ENCODE measurements at places on chromosomes 4 and X.

DNA sequence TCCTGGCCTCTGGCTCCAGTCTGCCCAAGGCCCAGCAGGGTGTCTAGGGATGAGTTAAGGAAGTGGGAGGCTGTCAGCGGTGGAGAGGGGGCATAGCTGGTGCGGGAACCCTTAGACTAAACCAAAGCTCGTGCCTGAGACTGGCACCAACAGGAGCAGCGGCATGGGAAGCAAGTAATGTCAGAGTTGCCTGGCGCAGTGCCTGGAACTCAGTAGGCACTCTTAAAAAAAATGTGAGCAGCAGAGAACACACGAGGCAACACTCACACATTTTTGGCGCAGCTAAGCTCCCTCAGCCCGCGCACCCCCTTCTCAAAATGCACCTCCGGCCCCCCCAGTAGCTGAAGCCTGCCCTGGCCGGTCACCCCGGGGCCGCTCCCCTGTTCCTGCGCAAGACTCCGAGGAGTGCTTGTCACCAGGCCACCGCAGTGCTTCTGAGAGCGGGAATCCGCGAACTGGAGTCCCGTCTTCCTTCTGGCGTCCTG lies 583 bp downstream of the GABRE start:
- DNase-seq: no peak

DNA sequence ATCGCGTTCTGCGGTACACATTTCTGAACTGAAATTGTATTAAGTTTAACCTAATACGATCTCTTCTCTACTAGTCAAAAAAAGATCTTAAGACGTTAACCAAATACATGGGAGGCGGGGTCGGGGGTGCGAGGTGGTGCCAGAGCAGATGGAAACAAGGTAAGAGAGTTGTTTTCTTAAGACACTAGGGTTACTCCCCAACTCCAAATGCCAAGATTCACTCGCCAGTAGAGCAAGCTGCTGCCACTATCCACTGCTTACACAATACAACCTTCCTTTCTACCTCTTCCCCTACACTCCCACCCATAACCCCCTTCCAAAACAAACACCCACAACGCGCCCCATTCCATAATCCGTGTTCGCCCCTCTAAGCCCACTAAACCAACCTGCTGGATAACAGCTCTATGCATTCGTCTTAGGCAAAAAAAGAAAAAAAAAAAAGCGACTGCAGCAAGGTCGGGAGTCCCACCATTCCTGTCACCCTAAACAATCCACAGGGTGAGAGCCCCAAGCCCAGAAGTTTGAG lies 1.3 kb downstream of the LCORL start:
- no peak for DNase-seq

DNA sequence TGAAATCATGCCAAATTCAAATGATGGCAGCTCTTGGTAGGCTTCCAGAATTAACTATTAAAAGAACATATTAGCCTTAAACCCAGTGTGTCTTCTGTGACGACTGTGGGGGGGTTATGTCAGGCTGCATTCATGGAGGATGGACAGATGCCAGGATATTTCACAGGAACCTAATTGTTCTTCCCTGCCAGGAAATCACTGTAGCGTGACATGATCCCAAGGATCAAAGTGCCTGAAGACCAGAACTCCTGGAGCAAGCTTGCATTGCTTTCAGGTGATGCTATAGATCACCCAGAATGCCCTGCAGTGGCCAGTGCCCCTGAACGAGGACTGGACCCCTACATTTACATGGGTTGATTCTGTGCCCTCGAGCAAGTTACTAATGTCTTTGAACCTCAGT lies 1093.0 kb upstream of the TENM3 start:
- DNase-seq: no peak

- DNase-seq: no peak
Measured at GRCh38 chr4:126708716-126709115, 924.0 kb upstream of the INTU start.

DNA sequence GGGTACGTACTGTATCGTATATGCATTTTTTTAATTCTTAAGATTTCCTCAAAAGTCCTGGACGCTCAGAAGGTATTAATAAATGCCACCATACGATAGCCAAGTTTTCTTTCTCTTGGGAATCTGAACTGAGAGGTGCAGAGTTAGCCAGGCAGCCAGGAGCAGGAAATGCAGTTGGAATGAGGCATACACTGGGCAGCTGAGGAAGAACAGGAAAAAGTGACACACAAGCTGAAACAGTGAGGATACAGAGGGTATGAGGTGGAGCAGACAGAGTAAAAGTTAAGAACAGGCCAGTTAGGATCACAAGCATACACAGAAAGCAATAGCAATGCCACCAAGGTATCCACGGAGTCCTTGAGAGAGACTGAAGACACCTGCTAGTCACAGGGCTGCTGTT lies 13.4 kb downstream of the UFSP2 start:
- no peak for DNase-seq

DNA sequence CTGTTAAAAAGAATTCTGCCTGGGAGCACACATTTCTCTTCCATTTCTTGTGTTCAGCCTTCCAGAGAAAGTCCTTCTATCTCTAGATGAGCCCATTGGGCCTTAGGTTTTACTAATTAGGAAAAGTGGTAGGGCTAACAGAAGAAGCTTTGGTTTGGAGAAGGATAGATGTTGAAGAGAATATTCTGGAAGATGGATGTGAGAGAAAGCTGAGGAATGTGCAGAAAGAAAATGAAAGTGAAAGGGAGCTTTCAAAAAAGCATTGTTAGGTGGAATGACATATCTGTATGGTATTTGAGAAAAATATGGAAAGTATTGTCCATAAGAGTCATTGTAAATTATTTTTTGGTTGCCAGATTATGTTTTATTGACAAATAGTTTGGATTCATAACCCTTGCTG lies 474.8 kb upstream of the SLIT2 start:
- DNase-seq: no peak

DNA sequence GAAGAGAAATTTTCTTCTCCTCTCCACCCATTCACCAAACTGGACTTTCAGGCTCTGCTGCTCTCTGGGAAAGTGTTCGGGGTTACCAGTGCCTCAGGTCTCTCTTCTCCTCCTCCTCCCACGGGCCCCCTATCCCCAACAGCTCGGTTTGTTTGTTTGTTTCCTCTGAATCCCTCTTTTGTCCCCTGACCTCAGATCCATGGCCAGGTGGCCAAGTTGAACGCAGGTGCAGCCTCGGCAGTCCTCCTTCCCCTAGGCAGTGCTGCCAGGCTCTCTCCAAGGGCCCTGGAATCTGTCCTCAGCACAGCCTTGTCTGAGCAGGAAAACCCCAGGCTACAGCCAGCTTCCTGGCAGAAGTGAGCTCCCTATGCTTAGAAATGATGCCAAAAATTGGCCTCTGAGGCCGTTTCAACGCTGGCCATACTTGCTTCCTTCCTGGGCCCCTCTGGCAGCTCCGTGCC lies 60.0 kb downstream of the FHDC1 start:
- DNase-seq: no peak

GRCh38 chr4:44722001-44722400 lies 4.4 kb downstream of the GNPDA2 start:
- no peak for DNase-seq

- DNase-seq: no peak
Measured at GRCh38 chrX:41452565-41453356, 5.6 kb downstream of the NYX start.

GRCh38 chrX:120727452-120727851 lies 97.6 kb upstream of the C1GALT1C1 start:
- DNase-seq: no peak

GRCh38 chr4:138460477-138461414 lies 218.6 kb upstream of the SLC7A11 start:
- DNase-seq: no peak

DNA sequence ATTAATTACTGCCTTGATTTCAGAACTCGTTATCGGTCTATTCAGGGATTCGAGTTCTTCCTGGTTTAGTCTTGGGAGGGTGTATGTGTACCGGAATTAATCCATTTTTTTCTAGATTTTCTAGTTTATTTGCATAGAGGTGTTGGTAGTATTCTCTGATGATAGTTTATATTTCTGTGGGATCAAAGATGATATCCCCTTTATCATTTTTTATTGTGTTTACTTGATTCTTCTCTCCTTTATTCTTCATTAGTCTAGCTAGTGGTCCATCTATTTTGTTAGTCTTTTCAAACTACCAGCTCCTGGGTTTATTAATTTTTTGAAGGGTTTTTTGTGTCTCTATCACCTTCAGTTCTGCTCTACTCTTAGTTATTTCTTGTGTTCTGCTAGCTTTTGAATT lies 32.1 kb downstream of the CDX4 start:
- no peak for DNase-seq

DNA sequence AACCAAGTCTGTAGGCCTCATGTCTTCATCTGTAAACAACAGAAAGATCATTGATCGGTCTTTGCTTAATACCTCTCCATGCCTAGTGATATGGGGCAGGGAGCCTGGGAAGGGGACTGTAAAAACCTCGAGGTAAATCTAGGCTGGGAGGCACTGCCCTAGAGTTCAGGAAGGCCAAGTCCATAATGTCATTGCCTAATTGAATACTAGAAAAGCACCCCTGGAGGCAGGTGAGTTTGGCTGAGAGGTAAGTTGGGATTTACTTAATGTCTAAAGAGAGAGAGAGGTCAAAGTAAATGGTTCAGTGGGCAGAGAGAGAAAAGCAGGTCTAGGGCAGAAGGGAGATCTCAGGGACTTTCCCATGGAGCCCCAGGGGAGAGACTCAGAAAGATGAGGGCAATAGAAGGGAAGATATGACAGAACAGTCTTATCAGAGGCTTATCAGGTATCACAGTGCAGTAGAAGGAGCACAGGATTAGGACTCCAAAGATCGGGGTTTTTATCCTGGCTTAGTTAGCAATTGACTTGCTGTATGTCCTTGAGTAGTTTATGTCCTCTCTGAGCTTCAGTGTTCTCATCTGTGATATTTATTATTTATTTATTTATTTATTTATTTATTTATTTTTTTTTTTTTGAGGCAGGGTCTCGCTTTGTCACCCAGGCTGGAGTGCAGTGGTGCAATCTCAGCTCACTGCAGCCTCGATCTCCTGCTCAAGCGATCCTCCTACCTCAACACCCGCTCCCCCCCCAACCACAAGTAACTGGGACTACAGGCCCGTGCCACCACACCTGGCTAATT lies 85.2 kb downstream of the SLC16A2 start:
- no peak for DNase-seq

- no peak for DNase-seq
Measured at GRCh38 chr4:137083571-137084135, 448.6 kb downstream of the PCDH18 start.

DNA sequence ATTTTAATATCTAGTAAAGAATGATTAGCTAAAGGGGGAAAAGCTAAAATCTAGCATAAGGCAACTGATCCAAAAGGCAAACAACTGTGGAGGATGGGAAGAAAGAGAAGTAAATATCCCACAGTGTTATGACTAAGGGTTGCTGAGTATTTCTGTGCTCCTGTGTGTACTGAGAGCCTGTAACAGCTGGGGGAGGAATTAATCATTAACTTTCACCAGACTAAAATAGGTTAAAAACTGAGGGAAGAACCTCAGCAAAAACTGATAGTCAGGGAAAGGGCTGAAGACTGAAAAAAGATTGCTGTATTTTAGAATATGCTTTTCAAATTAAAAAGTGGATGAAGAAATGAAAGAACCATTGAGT lies 365.9 kb downstream of the CXXC4 start:
- DNase-seq: no peak

GRCh38 chr4:51923343-51923742 lies 80.4 kb downstream of the DCUN1D4 start:
- no peak for DNase-seq

- no peak for DNase-seq
Measured at GRCh38 chrX:132634521-132634920, 145.7 kb upstream of the MBNL3 start.

DNA sequence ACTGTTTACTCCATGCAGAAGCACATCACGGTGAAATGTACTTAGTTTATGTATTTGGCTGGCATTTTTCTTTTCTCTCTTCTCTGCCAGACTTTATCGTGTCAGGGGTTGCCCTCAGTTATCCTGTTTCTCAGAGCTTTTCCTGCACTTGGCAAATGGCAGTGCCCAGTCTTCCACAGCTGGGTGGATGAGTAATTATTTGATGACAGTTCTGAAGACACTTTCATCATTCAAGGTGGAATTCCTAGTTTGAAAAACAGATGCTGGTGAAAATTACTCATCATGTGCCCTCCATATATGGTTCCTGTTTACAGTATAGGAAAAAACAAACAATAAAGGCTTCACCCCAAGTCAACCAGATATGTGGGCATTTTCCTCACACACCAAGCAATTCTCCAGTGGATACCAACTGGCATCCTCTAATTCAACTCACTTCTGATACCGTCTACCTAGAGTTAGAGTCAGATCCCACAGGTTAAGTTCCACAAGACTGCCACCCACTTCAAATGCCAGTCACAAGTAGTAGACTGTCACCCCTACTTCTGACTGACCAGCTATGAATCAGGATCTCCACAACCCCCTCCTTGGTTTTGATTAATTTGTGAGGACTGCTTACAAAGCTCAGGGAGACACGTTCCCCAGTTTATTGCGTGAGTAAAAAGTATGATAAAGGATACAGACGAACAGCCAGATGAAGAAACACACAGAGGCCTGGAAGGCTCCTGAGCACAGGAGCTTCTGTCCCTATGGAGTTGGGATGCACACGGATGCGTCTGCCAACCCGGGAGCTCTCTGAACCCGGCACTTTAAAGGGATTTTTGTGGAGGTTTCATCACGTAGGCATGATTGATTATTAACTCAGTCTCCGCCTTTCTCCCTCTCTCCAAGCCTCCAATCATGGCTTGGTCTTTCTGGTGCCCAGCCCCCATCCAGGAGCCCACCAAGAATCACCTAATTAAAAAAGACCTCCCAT lies 72.9 kb downstream of the CLDN34 start:
- no peak for DNase-seq

DNA sequence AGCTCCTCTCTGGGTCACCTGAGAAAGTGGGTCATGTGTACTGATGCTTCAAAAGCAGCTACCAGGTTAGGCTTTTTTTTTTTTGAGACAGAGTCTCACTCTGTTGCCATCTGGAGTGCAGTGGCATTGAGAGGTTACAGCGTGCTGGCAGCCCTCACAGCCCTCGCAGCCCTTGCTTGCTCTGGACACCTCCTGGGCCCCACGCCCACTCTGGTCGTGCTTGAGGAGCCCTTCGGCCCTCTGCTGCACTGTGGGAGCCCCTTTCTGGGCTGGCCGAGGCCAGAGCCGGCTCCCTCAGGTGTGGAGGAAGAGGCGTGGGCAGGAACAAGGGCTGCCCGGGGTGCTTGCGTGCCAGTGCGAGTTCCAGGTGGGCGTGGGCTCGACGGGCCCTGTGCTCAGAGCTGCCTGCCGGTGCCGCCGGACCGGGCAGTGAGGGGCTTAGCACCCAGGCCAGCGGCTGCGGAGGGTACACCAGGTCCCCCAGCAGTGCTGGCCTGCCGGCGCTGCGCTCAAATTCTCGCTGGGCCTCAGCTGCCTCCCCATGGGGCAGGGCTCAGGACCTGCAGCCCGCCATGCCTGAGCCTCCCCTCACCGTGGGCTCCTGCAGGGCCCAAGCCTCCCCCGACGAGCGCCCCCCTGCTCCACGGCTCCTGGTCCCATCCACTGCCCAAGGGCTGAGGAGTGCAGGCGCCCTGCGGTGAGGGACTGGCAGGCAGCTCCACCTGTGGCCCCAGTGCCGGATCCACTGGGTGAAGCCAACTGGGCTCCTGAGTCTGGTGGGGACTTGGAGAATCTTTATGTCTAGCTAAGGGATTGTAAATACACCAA lies 49.3 kb upstream of the IL21 start:
- DNase-seq: no peak

GRCh38 chr4:107956011-107956410 lies 24.7 kb downstream of the CYP2U1 start:
- DNase-seq: no peak
